ENCODE measurements at places on chromosomes 7 and 10.

GRCh38 chr10:120428754-120429153 lies 28.3 kb upstream of the PLPP4 start:
- DNase-seq = no peak

GRCh38 chr7:55177068-55177530 lies 158.3 kb downstream of the EGFR start:
- DNase-seq = no peak

GRCh38 chr10:113980408-113981087 lies 63.1 kb upstream of the ADRB1 start:
- DNase-seq = peak; percentile 22

- DNase-seq = peak; percentile 63
Measured at GRCh38 chr10:73785721-73786511, 510 bp downstream of the ZSWIM8 start.

DNA sequence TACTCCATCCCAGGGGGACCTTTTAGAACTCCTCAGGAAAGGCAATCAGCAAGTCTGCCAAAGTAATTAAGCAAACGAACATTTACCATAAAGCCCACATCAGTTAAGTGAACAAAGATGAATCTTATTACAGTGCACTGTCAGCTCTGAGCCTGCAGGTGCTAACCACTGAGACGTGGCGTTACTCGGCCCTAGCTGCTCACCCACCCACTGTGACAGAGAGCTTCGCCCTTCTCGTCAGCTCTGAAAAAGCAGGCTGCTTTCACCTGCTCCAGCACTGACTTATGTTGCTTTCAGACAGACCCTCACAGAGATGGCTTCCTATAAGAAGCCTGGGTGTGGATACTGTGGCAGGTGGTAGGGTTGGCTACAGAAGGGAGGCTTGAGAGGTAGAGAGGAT lies 57.7 kb upstream of the KCNIP2 start:
- no peak for DNase-seq

GRCh38 chr10:69853064-69853463 lies 51.4 kb downstream of the COL13A1 start:
- no peak for DNase-seq

DNA sequence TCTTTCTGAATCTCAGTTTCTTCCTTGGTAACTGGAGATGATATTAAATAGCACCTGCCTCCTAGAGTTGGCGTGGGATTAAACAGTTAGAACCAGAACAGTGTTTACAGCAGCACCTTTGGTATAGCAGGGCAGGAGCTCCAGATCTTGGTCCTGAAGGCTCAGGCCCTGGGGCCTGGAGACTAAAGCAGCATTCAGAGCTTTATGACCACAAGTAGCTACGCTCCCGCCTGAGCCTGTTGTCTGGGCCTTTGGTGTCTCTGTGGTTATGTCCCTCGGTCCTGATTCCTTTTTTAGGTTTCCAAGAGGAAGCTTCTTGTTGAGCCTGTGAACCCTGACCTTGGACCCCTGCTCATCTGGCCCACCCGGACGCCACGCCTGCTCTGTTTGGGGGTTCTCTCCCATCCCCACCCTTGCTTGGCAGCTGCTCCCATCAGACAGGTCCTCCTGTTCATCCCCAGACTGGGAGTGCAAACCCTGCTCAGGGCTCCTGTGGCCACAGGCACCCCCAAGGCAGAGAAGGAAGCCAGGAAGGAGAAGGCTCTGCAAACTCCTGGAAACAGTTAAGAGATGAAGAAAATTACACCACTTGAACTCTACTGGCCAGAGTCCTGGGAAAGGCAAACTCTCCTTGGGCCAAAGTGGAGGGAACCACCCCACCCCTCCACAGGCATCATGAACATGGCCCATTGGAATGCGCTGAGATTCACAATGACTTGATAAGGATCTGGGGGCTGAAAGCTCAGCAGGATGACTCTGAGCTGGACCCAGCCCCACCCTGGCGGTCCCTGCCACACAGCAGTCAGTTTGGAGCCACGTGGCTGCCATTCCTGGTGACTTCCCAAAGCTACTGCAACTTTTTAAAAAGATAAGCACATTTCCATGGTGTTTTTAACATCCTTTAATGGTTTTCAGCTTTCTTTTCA lies 50.1 kb upstream of the TMEM72 start:
- DNase-seq = peak; percentile 97

- DNase-seq = peak; percentile 69
Measured at GRCh38 chr10:124647421-124648130, 96.6 kb downstream of the FAM53B start.

DNA sequence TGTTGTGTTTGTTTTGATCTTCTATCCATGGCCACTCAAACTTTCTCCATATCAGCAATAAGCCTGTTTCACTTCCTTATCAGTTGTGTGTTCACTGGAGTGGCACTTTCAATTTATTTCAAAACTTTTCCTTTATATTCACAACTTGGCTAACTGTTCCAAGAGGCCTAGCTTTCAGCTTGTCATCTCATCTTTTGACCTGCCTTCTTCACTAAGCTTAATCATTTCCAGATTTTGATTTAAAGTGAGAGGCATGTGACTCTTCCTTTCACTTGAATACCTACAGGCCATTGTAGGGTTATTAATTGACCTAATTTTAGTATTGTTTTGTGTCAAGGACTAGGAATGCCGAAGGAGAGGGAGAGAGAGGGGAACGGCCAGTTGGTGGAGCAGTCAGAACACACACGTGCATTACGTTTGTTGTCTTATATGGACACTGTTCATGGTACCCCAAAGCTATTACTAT lies 5.5 kb upstream of the GNAT3 start:
- no peak for DNase-seq

DNA sequence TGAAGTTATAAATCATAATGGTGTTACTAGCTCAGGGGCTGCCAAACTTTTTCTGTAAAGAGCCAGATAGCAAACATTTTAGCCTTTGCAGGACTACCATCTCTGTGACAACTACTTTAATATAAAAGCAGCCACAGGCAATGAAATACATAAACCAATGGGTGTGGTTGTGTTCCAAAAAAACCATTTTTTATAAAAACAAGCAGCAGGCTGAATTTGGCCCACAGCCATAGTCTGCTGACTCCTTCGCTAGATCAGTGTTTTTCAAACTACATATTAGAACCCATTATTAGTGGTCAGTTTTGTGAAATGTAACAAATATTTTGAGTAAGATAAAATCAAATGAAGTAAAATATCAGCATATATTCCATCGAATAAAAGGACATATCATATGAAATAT lies 13.6 kb downstream of the GNG11 start:
- DNase-seq = no peak

- no peak for DNase-seq
Measured at GRCh38 chr10:113384181-113384580, 168.7 kb upstream of the HABP2 start.

DNA sequence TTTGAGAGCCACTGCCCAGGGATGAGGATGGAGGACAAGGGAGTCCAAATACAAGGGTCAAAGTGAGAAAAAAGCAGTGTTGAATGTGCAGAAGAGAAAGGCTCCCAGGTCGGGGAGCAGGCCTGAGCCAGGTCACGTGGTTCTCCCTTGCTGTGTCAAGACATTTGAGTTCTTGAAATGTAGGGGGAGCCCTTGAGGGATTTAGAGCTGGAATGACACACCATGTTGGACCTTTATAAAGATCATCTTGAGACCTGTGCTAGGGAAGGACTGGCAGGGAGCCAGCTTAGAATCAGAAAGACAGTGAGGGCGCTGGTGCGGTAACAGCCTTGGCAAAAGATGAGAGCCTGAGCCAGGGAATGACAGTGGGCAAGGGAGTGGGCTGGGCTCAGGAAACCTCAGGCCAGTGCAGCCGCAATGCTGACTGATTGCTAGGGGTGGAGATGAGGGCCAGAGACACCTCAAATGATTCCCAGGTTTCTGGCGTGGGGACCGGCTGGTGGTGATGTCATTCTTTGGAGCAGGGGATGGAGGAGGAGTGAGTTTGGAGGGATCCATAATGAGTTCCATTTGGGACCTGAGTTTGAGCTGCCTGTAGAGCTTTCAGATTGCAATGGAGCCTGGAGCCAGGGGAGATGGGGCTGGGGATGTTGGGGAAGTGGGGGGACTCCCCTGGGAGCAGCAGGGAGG lies 120.1 kb downstream of the PTPN20 start:
- peak; percentile 35 for DNase-seq

GRCh38 chr10:31321396-31321941 lies 2.5 kb downstream of the ZEB1 start:
- DNase-seq = peak; percentile 24

- DNase-seq = no peak
Measured at GRCh38 chr7:1058821-1059199, 14.5 kb downstream of the GPR146 start.

DNA sequence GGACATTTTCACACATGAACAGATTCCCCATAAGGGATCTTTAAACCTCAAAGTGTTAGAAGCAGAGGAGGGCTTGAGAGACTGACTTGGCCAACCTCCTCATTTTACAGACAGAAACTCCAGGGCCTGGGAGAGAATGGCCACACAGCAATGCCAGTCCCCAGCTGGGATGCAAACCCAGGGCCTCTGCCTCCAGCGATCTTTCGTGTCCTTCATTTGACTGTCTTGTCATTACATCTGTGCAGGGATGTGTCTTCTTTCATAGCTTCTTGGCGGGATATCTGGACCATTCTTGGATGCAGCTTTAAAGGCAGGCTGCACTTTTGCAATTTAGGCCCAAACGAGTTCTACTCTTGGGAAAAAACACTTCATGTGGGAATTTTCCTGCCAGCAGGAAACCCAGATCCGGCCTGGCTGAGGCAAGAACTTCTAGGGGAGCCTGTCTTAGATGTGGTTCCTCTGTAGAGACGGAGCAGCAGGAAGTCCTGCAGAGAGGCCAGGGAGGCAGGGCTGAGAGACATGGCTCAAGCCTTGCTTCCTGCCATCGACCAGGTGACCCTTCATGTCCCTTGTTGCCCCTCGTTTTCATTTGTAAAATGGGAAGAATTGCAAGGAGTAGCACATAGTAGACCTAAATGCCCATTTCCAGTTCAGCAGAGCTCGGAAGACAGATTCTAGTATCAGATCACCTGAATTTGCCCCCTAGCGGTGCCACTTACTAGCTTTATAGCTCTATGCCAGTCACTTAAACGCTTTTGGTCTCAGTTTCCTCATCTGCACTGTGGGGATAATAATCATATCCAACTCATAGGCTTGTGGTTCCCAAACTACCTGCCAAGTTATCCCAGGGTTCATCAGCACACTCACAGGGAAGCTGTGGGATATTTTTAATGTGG lies 43.9 kb upstream of the SLC29A3 start:
- no peak for DNase-seq

DNA sequence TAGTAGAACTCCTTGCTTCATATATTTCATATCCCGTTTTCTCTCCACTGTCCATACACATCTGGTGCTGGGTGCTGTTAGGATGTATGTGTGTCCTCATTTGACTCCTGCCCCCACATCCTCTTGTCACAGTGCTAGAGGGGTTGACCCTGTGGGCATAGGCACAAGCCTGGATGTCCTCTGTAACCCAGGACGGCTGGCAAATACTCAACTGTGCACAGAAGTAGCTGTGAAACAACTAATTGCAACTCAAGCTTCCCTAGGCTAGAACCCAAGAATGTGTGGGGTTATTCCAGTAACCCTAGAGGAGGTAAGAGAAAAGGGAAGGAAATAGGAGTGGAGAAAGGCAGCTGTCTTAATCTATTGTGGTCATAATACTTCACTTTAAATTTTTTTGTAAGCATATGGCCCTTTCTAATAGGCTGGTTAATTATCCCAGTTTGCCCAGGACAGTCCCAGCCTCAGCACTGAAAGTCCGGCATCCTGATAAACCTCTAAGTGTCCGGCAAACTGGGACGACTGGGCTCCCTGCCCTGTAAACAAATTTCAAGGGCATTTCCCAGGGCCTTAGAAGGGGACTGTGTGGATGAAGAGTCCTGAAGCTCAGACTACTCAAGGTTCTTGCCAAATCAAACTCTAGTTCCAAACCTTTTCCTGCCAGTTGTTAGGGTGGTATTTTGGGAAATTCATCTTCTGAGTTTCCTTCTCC lies 283.2 kb upstream of the CELF2 start:
- DNase-seq = no peak

GRCh38 chr7:137298464-137298794 lies 45.1 kb downstream of the PTN start:
- no peak for DNase-seq

Data from ELR (cell line).